ENCODE measurements at places on chromosomes 13 and 19.

DNA sequence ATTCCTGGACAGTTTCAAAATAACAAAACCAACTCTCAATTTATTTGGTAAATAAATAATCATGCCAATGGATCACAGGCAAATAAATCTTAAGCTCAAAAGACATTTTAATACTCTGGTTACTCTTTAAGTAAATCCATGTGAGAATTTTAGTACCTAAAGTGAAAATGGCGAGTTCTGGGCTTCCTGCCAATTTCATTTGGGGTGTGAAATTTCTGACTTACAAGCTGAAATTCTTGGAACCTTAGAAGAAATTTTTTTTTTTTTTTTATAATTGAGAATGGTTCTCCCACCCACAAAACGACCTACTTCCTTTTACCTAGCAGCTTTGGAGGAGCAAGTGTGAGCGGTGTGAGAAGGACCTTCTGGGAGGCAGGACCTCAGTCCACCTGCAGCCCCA lies 354.5 kb upstream of the NBEA start:
- DNase-seq, result no peak

DNA sequence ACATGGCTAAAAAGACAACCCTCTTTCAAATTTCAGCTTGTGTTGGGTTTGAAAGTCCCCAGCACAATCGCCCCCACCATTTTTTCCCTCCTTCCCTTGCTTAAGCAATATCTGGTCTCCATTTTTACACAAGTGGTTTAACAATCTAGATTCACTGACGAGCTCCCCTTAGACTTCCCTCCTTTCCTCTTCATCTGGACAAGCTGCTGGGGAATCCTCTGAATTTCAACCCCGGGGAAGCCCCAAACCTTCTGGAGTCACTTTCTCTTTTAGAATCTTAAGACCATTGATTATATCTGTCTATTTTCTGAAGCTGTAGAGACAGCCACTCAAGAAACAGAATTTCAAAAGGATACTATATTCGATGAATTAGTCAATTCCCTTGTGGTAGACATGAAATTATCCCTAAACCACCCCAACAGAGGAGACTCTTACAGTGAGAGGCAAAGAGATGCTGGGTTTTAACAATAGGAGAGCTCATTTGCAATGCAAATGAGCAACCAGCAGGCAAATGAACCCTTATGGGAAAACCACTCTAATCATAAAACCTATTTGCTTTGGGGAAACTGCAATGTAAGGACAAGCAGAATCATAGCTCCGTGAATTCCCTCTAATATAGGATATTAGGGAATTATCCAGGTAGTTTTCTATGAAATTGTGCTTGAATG lies 78.9 kb downstream of the TEX26 start:
- DNase-seq, result no peak

DNA sequence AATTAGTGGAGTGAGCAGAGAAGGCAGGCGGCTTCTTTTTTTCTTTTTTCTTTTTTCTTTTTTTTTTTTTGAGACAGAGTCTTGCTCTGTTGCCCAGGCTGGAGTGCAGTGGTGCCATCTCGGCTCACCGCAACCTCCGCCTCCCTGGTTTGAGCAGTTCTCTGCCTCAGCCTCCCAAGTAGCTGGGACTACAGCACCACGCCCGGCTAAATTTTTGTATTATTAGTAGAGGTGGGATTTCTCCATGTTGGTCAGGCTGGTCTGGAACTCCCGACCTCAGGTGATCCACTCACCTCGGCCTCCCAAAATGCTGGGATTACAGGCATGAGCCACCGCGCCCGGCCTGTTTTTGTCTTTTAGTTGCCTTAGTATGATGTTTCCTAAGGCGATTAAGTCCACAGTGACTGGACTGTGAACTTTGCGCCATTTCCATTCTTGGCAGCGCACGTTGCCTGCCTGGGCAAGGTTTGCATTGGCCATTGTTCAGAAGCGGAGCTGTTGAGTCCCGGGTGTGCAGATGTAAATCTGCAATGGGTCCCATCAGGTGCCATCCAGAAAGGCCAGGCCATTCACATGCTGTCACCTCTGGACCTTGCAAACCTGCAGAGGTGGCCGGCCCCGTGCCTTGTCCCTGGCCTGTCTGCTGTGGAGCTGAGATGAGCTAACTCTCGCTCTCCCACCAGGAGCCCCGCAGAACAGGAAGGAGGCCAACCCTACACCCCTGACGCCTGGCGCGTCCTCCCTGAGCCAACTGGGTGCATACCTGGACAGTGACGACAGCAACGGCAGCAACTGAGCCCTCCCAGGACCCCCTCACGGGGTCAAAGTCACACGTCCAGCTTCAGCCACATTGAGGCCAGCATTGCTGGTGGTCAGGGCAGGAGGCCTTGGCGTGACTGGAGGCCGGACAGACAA lies 10.9 kb upstream of the SHD start:
- no peak for DNase-seq

DNA sequence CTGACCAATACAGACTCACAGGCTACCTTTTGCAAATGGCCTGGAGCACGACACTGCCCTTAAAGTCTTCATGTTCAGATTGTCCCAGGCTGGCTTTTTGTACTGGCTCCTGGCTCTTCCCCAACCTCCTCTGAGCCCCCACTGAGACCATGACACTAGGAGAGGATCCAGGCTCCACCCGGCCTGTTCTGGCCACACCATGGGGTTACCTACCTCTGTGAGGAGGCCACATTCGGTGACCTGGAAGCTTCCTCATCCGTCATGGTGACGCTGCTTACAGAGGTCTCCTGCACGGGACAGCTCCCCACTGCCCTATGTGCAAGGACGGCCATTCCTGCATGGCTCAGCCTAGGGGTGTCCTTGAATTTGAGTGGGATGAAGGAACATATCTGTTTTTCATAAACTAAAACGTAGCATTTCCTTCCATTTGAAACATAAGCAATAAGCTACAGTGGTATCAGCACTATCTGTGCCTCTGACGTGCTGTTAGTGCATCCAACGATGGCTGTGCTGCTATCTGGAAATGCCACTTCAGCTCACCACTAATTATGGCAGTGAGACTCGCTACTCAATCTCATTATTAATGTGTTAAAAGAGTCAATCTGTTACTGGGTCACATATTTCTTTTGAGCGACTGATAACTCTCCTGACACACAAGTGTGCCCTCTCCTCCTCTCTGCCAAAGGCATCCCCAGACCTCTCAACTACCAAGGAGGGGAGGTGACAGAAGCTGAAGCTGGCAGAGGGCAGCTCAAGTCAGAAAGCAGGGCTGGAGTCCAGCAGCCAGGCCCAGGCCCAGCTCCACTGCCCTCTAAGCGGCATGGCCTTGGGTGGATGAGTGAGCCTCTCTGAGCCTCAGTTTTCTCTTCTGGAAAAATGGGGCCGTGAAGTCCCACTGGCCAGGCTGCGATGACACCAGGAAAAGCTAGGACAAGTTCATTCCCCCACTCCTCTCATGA lies 29.6 kb downstream of the ELL start:
- no peak for DNase-seq
